Spleen (tissue), 13 donors: ENCODE measurements at places on chromosomes 2 and 18.

GRCh38 chr2:128498086-128498485, 179.4 kb upstream of the HS6ST1 start:
- peak; percentile 62 for DNase-seq

DNA sequence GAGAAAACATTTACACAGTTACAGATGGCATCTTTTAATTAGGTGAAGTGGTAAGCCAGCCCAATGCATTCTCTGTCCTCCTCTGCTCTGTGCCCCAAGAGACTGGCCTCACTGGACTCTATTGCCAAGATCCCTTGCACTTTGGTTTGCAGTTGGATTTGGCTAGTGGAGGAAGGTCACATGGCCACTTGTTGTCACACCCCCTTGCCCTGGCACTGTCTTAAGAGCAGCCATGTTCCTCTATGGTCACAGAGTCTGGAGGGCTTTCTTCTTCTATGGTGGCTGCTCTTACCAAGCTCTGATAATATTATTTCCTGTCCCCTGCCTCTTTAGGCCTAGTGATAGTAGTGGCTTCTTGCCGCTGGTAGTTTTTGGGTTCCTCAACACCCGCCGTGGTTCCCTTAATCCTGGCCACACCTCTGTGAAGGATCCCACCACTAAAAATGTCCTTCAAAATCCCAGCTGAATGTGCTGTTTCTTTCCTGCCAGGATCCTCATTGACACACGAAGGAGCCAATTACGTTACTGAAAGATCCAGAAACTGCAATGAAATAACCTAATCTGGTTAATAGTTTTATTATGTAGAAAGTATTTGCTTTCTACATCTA, 111.1 kb downstream of the CDC42EP3 start:
- DNase-seq = no peak

DNA sequence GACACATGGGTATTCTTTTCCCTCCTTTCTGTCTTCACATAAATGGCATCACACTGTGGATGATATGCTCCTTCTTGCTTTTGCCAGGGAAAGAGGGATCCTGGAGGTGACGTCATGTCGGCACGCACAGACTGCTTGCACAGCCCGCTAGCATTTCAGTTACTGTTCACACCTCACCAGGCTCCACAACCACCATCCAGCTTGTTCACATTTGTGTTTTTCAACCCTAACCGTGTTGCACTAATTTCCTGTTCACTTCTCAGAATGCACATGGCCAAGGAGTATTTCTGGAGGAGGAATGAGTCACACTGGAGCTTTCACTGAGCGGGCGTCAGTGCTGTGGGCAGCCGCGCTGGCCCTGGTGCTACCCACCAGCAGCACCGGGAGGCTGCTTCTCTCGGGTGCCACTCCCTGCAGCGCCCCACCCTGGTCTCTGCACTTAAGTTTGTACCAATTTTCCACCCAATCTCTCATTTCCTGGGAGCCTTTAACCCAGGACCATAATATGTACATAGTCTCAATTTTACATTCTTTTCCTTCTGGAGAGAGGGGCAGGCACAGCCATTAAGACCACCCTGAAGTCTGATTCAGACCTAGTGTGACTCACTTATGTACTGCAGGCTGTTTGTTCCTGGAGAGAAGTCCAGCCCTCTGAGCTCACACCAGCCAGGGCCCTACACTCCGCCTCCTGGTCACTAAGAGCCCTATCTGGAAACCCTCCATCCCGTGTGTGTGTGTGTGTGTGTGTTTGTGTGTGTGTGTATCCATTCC, 65.1 kb downstream of the MBP start:
- peak; percentile 89 for DNase-seq

- DNase-seq = no peak
Observed at GRCh38 chr18:13235421-13235831, 16.9 kb downstream of the LDLRAD4 start.

DNA sequence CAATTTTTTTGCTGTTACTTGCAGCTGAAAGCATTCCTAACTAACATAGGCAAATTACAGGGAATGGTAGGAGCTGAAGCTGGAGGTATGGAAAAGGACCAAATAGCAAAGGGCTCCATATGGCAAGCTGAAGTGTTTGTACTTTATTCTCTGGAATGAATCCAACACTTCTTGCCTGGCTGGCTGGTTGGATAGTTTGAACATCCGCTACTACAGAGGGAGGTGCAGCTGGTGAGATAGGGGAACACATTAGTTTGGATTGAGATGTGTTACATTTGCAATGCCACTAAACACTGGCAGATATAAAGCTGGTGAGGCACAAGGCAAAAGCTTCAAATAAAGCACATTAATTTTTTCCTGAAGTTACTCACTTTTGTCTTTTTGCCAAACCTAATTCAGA, 291.5 kb downstream of the SP3 start:
- DNase-seq = no peak

DNA sequence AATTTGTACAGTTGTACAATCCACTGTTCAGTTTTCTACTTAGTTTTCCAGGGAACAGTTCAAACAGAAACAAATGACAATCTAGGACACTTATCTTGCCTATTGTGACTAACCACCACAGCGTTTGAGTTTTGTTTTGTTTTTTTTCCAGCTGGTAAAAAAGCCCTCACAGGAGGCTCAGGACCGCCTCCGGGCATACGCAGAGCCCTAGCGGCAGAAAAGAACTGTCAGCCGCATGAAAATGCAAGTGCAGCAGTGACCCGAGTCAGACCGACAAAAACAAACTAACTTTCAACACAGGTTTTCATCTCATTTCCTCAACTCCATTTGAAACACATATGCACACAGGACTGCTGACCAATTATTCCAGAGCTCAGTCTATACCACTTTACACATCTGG, 68.6 kb downstream of the STEAP3 start:
- DNase-seq = no peak

DNA sequence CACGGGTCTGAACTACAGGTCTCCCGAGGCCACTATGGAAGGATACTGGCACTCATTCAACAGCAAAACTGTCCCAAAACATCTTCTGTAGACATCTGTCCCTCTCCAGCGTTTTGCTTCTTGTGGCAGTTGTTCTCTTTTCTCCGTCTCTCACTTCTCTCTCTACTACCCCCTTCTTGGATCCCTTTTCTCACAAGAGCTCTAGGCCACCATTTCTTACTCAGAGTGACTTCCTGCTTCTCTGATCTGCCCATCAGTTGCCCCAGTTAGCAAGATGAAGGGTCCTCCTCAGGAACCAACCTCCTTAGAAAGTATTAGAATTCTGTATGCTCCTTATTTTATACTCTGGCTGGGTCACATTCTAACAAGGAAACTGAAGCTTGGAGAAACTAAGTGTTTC, 32.6 kb downstream of the BCL2 start:
- no peak for DNase-seq

- no peak for DNase-seq
Observed at GRCh38 chr2:65691816-65692215, 259.4 kb upstream of the SPRED2 start.

DNA sequence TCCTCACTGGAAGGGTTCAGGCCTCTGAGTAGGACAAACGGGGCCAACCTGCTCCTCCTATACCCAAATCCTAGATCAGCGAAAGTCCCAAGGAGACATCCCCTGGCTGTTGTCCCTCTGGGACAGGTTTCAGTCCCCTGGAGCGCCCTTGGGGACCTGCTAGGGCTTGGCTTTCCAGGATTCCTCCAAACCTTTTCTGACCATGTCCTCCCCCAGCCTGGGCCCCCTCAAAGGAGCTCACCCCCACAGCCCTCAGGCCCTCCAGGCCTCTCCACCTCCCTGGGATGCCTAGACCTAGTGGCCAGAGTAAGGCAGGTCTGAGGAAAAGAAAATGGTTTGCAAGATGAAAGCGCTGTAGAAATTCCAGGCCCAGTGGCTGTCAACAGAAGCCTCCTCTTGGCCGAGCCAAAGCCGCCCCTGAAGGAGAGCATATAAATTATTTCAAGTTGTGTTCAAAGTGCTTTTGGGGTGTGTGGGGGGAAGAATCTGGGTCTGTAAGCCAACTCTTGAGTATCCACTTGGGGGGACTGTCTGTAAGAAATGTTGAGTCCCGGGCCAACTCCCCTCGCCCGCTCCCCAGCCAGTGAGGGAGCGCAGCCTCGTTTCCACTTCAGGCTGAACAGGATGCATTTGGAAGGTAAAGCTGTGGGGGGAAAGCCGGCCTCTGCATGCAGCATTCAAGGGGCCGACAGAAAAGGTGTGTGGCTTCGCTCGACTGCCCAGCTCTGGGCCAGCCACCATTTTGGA, 158.6 kb downstream of the DYSF start:
- no peak for DNase-seq

DNA sequence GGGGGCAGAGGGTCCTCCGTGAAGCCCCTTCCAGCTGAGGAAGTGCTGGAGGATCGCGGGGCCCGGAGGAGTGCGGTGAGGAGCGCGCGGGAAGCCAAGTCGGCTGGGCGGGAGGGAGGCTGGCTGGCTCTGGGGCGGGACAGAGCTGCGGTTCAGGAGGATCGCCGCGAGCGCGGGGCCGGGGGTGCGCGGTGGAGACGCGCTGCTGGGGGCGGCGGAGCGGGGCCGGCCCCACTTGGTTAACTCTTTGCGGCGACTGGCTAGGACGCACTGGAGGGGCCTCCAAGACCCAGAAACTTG, 464 bp downstream of the CYBRD1 start:
- peak; percentile 81 for DNase-seq

GRCh38 chr2:108829578-108830310, 43.2 kb downstream of the CCDC138 start:
- DNase-seq = no peak
